NCI-H1105 (cell line): ENCODE measurements at places on chromosomes 4 and X.

- no peak for DNase-seq
Observed at GRCh38 chr4:163353054-163353453, 9.4 kb downstream of the NPY5R start.

GRCh38 chrX:70769659-70770227, 138.8 kb downstream of the TEX11 start:
- no peak for DNase-seq

DNA sequence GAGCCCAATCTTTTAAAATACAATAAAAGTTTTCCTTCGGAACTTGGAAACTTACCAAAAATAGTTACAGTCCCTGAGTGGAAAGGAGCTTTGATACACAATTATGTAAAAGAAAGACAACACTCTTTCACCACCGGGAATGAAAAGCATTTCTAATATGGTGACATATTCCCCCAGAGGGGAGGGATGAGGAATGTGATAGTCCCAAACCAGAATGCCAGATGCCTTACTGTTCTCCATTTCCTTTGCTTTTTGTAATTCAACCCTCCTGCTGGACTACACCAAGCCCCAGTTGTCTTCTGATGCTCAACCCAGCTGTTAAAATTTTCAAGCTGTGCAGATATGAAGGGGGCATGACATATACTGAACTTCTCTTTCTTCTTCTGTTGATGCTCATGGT, 4.1 kb downstream of the PRIMPOL start:
- no peak for DNase-seq

GRCh38 chrX:119130911-119131310, 3.3 kb upstream of the KIAA1210 start:
- DNase-seq: no peak

- DNase-seq: no peak
Observed at GRCh38 chr4:683982-684622, 4.8 kb downstream of the SLC49A3 start.
